ENCODE measurements at places on chromosomes 6 and 20.

GRCh38 chr6:39476151-39476550 lies 153.6 kb upstream of the KCNK16 start:
- DNase-seq = no peak

DNA sequence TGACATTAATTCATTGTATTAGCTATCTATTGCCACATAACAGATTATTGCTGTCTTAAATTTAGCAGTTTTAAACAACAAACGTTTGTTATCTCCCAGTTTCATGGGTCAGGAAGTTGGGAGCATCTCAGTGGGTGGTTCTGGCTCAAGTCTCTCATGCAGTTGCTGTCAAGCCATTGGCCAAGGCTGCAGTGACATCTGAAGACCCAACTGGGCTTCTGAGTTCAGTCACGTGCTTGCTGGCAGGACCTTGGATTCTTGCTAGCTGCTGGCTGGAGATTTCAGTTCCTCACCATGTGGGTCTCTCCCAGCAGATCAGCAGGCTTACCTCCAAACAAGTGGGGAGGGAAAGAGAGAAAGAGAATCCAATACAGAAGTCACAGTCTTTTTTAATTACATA lies 152.6 kb upstream of the EXOC2 start:
- no peak for DNase-seq

GRCh38 chr6:17179530-17180073 lies 77.8 kb downstream of the STMND1 start:
- DNase-seq = no peak

- DNase-seq = no peak
Measured at GRCh38 chr20:43761386-43762340, 34.9 kb upstream of the GTSF1L start.

DNA sequence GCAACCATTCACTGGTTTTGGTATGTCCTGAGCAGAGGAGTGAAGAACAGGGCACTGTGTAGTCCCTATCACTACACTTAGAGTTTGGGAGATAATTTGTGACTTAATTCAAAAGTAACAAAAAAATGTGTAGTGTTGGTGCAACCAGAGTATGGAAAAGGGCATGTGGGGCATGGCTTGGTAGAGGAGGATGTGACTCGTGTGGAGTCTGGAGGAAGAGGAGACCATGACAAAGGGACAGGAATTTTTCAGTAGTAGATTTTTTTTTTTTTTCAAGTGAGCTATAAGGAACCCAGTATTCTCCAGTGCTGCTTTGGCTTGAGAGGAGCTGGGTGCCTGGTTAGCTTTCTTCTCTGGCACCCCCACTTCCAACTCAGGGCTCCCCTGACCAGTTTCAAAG lies 5.1 kb downstream of the MTRES1 start:
- no peak for DNase-seq

DNA sequence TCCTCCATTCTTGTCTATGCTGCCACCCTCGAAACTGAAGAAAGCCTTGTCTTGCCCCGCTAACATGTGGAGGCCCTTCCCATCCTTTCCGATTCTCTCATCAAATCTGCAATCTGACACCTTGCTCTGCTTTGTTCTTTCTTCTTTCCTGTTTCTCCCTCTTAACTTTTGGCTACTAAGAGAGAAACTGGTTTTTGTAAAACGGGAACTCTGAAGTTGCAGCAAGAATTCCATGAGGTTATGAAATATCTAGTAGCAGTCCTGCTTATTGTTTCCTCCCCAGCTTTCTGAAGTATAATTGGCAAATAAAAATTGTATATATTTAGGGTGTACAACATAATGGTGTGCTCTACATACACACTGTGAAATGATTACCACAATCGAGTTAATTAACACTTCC lies 80.2 kb downstream of the MAP7 start:
- no peak for DNase-seq

DNA sequence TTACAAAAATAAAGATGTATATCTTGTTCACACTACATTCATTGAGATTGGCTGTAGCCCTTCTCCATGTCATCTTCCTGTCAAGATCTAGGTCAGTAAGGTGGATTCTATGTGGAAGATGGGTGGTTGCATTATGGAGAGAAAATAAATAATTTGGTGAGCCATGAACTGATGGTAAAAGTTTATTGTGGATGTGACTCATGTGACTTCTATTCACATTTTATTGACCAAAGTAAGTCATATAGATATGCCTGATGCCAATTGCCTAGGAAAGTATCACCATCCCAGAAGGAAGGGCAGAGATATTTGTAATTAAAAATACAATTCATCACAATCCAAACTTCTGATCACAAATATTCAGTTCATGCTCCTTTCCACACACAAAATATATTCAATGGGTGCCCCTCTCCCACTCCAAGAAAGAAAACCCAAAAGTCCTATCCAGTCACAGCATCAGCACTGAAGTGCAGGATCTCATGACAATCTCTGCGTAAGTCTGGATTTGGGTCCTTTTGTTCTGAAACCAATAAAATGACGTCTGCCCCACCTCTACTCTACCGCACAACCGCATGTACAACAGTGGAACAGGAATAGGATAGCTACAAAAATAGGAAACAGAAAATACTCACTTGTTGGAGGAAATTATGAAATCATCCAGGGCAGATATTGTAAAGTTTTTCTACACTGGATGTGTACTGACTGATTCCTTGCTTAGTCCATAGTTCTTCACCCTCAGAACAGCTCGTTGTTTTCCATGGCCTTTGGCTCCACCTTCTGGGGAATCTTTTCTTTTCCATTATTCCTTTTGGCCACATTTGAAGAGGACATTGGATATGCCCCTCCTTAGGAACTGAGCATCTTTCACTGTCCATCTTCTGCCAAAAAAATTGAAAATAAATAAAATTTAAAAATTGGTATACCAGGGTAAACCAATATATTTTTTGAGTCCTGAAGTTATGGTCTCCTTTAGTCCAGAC lies 16.1 kb upstream of the SLC17A3 start:
- peak; percentile 14 for DNase-seq

DNA sequence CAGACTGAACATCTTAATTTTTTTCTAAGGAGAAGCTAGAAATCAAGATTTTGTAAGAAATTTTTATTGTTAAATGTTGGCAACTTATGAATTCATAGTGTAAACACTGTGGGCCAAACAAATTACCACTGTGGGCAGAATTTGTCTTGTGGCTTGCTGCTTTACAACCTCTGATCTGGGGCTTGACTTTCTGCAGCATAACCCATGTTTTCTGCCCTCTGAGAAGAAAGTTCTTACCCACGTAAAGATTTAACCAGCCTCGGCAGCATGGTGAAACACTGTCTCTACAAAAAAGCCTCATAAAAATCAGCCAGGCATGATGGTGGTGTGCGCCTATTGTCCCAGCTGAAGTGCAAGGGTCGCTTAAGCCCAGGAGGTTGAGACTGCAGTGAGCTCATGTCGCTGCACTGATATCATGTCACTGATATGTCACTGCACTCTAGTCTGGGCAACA lies 12.9 kb downstream of the ITCH start:
- DNase-seq = no peak

DNA sequence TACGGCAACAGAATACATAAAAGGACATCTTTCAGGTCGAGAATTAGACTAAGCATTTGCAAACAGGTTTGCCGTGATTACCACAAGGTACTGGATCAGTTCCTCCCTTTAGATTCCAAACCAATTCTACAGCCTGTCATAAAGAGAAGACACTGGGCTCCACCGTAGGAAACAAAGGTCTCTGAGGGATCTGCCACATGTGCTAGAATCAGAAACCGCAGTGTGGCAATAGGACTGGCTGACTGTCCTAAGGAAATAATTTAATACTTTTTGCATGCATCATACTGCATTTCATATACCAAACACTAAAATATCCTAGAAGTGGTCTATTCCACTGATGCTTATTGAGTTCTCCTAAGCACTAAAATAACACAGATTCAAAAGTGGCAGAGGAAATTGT lies 59.2 kb downstream of the POPDC3 start:
- DNase-seq = no peak

GRCh38 chr6:118725944-118726343 lies 74.6 kb upstream of the CEP85L start:
- DNase-seq = no peak

- DNase-seq = no peak
Measured at GRCh38 chr6:10460096-10460495, 45.2 kb upstream of the TFAP2A start.

DNA sequence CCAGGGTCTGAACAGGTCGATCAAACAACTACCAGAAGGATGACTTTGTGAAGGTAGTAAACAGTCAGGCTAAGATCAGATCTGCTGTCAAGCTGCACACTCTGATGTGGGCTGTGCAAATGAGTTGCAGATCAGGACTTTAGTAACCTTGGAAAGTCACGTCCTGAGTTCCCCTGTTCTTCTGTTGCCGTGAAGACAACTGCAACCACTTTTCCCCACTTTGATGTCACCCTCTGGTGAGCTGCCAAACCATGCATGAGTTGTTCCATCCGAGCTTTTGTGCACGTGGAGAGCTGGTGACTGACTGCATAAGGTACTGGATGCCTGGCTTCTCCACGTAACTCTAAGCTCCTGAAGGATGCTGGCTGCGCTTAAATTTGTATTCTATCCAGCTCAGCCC lies 111.0 kb downstream of the CD83 start:
- DNase-seq = no peak

DNA sequence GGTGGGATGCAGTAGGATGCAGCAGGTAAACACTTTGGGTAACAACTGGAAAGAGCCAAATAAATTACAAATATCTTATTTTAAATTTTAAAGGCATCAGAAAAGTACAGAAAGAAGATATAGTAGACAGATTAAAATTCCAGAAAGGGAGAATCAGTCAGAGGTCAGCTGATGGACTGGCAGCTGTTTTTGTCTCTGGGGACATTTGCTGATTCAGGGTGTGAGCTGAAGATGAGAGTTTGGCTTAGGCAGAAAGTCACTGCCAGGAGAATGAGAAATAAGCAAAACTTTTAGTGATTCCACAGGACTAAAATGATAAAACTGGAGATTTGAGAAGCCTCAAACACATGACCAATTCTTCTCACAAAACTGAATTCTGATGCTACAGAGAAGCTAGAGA lies 39.5 kb downstream of the AHI1 start:
- no peak for DNase-seq

DNA sequence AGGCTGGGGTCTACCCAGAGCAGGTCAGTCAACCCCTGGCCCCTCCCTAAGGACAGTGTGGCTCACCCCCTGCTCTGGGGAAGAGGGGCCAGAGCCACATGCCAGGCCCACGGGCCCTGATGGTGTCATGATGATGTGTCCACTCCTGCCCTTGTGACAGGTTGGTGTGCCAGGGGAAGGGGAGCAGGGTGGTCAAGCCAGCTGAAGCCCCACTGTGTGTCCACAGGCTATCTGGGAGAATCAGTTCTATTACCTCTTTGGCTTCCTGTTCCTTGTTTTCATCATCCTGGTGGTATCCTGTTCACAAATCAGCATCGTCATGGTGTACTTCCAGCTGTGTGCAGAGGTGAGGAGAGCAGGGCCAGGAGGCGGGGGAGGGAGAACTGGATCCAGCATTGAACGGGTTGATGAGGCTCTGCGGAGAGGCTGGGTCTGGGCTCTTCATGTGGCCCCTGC lies 47.7 kb downstream of the PLAGL2 start:
- DNase-seq = no peak

DNA sequence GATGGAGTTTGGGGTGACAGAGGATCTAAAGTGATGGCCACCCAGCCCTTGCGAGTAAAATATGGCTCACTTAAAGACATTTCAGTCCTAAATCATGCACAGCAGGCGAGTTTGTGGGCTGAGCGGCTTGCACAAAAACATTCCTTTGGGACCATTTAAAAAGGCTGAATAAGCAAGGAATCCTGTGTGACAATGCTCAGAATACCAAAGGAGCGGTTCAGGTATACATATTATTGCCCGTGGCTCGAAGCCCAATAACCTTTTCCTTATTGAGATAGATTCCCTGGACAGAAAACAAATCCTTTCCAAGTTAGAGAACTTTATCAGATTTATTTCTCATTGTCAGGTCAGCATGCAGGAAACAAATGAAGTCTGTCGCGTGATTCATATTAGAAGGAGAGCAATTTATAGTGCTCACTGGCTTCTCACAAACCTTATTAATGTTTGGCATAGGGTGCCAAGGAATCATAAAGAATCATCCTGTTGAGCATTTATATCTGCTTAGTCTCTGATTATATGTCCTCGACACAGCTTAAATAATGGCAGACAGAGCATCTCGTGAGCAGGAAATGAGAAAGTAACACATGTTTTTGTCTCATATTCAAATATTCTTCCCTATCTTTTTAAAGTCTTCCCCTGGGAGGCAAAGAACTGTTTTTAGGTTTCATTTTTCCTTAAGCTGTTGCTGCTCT lies 121.3 kb downstream of the TRMT11 start:
- DNase-seq = no peak

DNA sequence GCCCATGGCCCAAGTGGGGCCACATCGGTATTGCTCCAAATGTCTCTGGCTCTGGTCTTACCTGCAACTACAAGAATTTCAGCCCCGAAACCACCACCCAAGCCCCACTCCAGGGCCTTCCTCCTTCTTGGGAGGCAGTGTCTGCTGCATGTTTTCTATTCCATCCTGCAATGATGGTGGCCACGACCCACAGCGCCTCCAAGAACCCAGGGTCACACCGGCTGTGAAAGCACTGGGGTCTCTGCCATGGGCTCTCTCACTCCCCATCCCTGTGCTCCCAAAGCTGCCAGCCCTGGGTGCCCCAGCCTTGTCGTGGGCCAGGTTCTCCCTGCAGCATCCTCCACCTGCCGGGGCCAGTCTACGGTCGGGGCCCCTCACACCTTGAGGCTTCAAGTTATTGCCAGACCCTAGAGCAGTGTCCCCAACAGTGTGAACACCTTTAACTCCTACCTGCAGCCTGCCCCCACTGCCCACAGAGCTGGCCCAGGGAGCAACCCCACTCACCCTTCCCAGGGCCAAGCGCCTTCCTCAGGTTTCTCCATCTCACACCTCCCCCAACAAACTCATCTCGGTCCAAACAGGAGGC lies 115.4 kb downstream of the JPH2 start:
- DNase-seq = no peak

DNA sequence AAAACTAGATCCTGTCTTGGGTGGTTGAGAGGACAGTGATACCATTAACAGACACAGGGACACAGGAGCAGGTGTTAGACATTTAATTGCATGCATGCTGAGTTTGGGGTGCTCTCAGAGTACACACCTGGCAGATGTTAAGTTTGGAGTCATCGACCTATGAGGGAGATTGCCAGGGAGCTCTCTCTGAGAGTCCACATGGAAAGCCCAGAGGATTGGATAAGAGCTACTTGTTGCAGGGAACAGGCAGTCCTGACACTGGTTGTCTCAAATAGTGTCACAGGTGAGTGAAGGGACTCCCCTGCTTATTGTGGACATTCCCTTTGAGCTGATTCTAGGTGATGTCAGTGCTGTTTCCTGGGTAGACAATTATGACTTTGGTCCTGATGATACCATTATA lies 3.1 kb downstream of the ATRN start:
- DNase-seq = no peak

All from NCI-H524 (cell line).